ENCODE measurements at places on chromosomes 3 and 15.

DNA sequence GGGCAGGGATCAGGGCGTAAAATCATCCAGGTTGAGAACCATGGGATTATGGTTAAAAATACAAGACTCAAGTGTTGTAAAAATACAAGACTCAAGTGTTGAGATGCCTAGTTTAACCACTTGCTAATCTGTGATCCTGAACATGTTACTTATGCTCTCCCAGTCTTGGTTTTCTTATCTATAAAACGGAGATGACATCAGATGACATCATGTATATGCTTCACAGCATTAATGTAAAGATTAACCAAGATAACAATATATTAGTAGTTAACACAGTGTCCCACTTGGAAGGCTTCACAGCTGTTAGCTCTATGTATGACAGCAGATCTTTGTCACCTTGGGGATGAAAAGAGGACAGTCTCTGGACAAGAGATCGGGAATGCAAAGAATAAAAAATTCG, 96.2 kb downstream of the PRICKLE2 start:
- DNase-seq = no peak

GRCh38 chr3:97872525-97873042, 50.8 kb downstream of the CRYBG3 start:
- DNase-seq = no peak

DNA sequence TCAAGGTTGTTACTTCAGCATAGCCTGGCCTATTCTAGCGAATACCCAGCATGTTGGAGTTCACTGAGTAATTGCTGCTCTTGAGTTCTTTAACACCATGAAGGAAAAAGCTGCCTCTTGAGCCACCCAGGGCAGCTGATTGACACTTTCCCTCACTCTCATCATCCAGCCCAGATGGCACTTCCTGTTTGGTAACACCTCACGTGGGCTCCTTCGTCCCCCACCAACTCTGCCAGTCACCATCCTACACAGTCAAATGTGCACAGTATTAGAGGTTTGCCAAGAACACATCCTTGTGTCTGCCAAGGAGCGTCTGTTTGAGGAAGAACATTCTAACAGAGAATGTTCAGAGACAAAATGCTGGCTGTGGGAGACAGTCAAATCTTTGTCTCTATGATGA, 266.3 kb downstream of the RPLP1 start:
- peak; percentile 80 for DNase-seq

DNA sequence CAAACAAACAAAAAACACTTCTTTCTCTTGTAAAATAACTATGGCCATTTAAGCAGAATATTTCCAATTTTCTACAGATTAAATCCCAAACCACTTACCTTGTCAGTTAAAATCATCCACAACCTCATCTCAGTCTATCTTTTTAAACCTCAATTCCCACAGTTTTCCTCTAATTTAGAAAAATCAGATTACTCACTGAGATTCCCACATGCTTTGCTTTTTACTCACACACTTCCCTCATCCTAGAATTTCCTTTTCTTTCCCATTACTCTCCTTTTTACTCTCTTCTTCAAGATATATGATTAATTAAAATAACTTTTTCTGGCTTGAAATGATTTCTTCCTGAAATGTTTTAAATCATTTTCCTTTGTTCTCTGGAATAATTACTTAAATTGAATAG, 790.7 kb downstream of the ROBO1 start:
- DNase-seq = no peak

- DNase-seq = no peak
Measured at GRCh38 chr3:38843898-38844297, 27.9 kb upstream of the SCN10A start.

DNA sequence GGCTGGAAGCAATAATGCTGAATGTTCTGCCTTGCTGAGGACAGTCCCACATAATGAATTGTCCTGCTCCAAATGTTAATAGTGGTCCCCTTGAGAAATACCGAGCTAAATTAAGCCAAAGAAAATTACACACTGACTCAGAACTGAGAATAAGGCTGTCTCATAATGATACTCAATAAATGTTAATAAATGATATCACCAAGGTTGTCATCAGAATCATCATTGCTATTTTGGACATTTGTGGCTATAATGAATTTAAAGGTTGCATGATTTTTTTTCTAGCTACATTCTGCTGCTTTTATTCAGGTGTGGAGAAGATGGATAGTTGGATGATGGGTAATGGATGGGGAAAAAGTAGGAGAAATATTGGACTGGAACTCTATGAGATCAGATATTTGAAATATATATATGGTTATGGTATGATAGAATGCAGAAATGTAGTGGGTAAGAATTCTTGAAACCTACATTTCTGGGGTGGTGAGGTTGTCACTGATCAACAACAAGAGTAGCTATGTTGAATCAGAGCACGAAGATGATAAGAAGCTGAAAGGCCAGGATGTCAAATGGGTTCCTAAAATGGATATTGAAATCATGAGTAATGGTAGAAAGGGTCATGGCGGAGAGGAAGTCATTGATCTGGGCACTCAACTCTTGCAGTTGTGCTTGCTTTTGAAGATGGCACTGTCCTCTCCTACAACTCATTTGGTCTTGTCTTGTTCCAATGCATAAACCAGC, 12.8 kb downstream of the CHST2 start:
- DNase-seq = no peak

GRCh38 chr3:51930439-51930838, 11.3 kb downstream of the RRP9 start:
- DNase-seq = no peak

- DNase-seq = no peak
Measured at GRCh38 chr3:47096959-47097358, 67.0 kb downstream of the SETD2 start.

- no peak for DNase-seq
Measured at GRCh38 chr3:65878831-65879230, 159.9 kb downstream of the MAGI1 start.

All from spleen (tissue), 13 donors.